ENCODE measurements at places on chromosomes 5 and 9.
A peak's percentile ranks its signal among the peaks of the same experiment; 100 is the strongest.

- no peak for DNase-seq
These were observed 318.5 kb downstream of the ADGRV1 start for GRCh38 chr5:90877049-90877448.

- DNase-seq: peak; percentile 42
These were observed 8.2 kb downstream of the TMEM232 start for GRCh38 chr5:110718311-110718710.

DNA sequence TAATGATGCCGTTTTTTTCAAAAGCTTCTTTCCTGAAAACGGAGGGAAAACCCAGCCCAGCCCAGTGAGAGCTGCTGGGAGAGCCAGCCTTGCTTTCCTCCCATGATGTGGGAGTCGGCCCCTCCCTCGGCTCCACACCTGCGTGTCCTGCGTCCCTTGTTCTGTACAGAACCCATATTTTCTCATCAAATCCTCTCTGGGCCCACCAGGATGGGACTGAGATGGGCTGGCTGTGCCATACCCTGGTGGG lies 8.9 kb downstream of the FLT4 start:
- DNase-seq: no peak

GRCh38 chr5:2196416-2196815 lies 313.7 kb upstream of the IRX4 start:
- no peak for DNase-seq

- no peak for DNase-seq
These were observed 124.7 kb downstream of the GHR start for GRCh38 chr5:42547894-42548293.

GRCh38 chr5:134510970-134511795 lies 14.3 kb upstream of the JADE2 start:
- DNase-seq: peak; percentile 58
